ENCODE measurements at places on chromosomes 16 and 17.

GRCh38 chr16:87058728-87059250, 258.4 kb downstream of the C16orf95 start:
- DNase-seq: no peak

DNA sequence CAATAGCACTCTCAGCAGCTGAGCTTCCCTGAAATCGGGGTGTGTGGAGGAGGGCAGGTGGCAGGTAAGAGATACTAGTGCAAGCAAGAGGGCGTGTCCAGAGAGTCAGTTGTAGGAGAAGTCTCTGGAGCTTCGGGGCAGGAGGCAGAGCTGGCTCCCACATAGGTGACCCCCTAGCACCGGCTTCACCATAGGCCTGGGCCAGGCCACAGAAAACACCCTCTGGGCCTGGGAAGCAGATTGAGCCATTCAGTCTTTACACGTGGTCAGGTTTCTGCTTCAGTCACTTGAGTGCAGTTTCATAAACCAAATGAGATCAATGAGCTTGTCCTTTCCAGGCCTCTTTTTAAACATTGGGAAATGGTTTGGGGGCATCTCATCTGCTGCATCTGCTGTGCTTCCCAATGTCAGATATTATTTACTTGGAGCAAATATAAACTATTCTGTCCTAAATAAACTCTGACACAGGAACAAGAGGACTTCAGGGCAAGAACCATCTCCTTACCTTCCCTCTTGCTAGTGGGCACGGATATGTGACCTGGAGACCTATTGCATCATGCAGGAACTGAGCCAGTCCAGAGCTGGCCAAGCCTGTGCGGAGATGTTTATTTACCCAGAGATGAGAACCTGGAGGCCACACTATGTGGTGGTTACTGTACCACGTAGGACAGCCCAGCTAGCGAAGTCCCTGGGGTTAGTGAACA, 16.1 kb downstream of the CCR7 start:
- DNase-seq: no peak

DNA sequence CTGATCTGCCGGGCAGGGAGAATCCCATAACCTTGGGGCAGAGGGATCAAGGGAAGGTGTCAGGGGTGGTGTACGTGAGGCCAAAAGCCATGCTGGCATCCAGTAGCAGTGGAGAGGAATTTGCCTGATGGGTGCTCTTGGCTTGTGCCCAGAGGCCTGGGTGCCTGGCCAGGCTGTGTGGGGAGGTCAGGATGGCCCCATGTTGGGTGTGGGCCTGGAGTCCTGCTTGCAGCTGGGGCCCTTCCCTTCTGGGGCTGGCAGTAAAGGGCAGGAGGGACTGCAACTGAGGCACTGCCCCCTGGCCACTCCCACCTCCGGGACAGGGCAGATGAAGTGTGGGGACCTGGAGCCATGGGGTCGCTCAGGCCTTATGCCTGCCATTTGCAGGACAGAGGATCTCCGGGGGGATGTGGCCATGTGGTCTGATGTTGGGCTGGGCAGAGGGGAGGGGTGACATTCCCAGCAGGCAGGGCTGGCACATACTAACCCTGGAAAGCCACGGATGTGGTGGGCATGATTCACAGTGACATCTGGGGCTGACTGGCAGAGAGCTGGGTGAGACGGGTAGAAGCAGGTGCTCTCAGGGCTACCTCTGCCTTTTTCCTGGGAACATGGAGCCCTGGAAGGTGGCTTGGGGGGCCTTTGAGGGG, 3.5 kb downstream of the FMNL1 start:
- DNase-seq: peak; percentile 51

DNA sequence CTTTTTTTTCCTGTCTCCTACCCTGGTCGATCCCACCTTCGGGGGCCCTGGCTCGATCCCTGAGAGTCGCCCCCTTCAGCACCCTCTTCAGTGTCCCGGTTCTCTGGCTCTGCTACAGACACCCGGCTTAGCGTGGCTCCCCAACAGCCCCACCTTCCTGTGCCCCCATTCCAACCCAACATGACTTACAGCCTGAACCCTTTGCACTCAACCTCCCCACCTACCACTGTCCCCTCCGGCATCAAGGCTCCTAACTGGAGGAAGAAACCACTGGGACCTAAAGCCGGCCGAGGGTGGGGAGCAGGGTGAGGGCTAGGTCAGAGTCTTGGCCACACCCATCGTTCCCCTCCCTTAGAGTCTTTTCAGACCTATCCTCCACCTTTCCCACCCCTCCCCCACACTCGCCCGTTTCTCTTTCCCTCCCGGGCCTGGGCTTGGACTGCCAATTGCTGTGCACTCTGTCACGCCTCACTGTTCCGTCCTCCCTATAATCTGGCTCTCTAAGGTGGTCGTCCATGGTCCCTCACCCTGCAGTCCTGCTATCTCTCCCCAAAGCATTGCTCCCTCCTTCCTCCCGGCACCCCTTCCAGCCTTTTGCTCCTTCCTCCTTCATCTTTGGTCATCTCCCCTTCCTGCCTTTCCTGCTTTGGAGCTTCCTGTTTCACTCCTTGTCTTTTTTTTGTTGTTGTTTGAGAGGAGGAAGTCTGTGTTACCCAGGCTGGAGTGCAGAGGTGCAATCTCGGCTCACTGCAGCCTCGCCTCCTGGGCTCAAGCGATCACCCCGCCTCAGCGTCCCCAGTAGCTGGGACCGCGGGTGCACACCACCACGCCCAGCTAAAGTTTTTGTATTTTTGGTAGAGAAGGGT, 890 bp upstream of the CLDN7 start:
- peak; percentile 17 for DNase-seq

- peak; percentile 41 for DNase-seq
These were observed 6.3 kb downstream of the ESRP2 start for GRCh38 chr16:68229431-68230175.

- DNase-seq: no peak
These were observed 68.0 kb upstream of the RPH3AL start for GRCh38 chr17:420479-421175.

- no peak for DNase-seq
These were observed 44.8 kb upstream of the NFAT5 start for GRCh38 chr16:69520800-69521602.

- no peak for DNase-seq
These were observed 51.5 kb downstream of the CHCT1 start for GRCh38 chr17:60473788-60474187.

- DNase-seq: no peak
These were observed 20.1 kb downstream of the CNTNAP1 start for GRCh38 chr17:42702446-42702845.

DNA sequence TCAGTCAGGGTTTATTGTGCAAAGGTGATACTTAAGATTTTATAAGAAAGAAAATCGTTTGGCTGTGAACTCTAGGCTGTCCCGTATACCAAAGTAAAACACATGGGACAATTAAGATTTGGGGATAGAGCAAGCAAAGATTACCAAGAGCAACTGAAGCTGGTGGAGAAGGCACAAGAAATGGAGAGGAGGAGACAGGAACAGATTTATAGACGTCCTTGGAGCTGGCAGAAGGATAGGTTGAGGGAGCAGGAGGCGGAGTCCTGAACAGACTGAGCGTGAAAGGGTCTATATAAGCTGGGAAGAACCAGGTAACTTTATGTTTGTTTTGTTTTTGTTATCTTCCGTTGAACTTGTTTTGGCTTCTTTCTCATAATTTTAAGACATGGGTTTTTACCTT, 3.8 kb downstream of the TNRC6C start:
- no peak for DNase-seq

DNA sequence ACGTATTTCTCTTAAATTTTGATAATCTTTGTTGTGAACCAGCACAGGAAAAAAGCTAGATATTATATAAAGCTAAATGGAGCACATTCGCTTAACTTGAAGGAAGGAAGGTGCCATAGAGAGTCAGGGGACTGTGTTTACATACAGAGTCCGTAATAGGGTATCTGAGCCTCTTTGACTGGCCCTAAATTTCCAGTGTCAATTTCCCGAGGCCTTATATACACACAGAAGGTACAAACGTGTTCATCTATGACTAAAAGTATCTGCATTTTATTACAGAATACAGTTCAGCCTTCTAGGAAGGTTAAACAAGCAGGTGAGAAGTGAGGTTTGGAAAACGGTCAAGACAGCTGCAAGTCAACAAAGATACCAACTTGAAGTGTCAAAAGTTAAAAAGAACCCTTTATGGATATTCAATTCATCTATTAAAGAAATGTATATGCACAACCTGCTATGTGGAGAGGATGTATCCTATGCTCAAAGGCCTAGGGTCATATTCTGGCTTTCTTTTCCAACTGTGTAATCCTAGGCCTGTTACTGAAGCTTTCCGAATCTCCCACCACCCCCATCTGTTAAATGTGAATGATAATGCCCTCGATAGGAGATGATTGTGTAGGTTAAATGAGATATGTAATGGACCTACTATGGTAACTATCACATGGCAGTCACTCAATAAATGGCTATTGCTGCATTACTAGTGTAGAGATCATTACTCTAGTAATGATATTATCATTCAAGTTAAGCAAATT, 263.7 kb upstream of the MAF start:
- no peak for DNase-seq

GRCh38 chr17:51650772-51651171, 390.4 kb downstream of the UTP18 start:
- DNase-seq: no peak

DNA sequence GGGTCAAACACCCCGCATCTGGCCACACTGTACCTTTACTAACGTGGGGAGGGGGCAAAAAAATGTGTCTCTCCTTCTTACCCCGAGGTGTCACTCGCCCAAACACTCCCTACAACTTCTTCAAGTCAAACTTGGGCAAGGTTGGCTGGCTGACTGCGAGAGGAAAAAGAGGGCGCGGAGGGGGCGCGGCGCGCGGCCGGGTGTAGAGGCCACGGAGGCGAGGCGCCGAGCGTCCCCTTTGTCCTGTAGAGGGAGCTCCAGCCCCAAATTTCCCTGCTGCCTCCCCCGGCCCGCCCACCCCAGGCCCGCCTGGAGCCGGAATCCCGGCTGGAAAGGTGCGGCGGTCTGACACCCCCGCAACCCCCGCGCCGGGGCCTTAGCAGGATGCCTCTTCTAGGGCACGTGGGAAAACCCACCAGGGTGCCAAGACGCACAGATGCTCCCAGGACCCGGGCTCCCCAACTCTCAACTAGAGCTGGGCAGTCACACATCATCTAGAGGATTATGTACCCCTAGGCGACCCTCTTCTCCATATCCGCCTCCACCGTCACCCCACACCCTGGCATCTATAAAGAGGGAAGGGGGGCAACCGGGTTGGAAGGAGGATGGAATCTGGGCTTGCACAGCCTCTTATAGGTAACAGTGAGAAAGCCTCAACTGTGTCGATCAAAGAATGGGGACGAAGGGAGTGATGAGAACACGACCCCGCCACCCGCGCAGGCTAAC, 4.2 kb downstream of the IRX3 start:
- no peak for DNase-seq

- DNase-seq: no peak
These were observed 6.3 kb downstream of the RAB40C start for GRCh38 chr16:595942-596735.

DNA sequence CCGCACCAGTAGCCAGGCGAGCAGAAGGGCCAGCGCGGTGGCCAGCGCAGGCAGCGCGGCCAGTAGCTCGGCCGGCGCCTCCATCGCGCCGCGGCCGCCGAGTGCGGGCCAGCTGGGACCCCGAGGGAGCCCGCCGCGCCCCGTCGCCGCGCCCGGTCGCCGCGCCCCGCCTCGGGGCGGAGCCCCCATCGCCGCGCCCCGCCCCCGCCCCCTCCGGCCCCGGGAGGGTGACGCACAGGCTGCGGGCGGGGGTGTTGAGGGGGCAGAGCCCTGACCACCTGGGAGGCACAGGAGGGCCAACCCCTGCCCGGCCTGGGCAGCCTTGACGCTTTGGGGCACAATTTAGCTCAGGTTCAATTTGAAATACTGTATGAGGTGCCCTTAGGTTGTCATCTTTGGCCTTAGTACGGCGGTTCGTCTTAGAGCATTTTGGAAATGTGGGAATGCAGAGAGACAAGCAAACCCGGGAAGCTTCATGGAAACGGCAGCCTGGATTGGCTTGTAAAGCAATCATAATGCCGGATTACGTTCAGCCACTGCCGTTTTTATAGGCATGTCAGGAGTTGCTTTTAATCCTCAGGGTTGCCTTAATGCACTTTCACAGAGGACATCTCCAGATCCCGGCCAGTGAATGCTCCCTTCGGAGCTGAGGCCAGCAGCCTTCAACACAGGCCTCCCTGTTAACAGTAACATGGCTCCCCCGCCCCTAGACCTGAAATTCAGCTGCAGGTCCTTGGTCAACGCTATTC, at the start of gene MXRA7:
TSS of gene MXRA7 (minus strand) at position 103 of the 749 bp plus-strand sequence. CDS start at position 84, 19 bp downstream.
- peak; percentile 54 for DNase-seq

- no peak for DNase-seq
These were observed 17.1 kb upstream of the TNS4 start for GRCh38 chr17:40518401-40519088.

DNA sequence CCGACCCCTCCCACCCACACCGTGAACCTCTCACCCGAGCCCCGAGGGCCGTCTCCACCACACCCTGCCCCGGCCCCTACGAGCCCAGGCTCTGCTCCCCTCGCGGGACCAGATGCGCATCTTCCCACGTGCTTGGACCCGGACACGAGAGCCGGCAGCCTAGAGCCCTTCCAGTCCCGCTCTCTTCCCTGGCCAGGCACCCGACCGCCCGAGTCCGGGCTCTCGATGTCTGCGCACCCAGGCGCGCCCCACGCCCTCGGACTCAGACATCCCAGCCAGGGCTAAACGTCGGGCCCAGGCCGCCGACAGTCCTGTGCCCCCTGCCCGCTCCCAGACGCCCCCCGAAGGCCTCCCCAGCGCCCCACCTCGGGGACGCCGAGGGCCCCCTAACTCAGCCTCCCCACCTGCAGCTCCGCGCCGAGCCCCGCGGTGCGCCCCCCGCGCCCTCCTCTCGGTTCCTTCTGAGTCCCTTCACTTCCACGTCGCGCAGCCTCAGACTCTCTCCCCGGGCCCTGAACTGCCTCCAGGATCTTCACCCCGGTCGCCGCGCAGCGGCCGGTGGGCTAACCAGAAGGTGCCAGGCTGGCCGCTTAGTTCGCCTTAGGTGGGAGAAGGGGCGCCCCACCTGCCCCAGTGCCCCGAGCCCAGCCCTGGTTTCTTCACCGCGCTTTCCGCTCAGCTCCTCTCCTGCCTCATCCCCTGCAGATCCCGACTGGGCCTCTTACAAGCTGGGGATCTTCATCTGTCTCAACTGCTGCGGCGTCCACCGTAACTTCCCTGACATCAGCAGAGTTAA, 688 bp downstream of the ADAP2 start:
- no peak for DNase-seq

GRCh38 chr17:83099086-83099555, 19.7 kb downstream of the METRNL start:
- no peak for DNase-seq

DNA sequence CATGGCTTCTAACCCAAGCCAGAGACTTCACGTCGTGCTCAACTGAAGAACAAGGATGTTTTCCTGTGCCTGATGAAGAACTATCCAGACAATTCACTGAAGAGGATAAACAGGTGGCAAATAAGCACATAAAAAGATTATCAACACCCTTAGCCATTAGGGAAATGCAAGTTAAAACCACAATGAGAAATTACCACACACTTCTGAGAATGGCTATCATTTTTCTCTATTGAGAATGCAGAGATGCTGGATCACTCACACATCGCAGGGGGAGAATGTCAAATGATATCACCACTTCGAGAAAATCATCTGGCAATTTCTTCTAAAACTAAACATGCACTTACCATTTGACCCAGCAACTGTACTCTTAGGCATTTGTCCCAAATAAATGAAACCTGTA, 162.8 kb downstream of the IRX3 start:
- no peak for DNase-seq

- DNase-seq: no peak
These were observed 525.8 kb upstream of the GOT2 start for GRCh38 chr16:59259950-59260319.
